ENCODE measurements at places on chromosomes 5 and 9. TPM values are rescaled to one million over a fixed set of nuclear protein-coding genes. Genes with fewer than 3 reads are reported as not detected.

The RANBP17 gene
- 5.8 TPM for total RNA-seq

The SNX30 gene
- total RNA-seq = 6.2 TPM

The CHSY3 gene
- 1.1 TPM for total RNA-seq

The LCN9 gene
- total RNA-seq = not detected

The GABRA1 gene
- total RNA-seq = not detected

The PNPLA7 gene
- total RNA-seq = 17.3 TPM

The MAML1 gene
- total RNA-seq = 11.5 TPM

The TOR4A gene
- total RNA-seq = 2.5 TPM

The KCNV2 gene
- total RNA-seq = not detected

The JAKMIP2 gene
- total RNA-seq = 0.57 TPM

The TSSK1B gene
- 0.09 TPM for total RNA-seq

The SMIM23 gene
- total RNA-seq = not detected

The FOXD4L6 gene
- not detected for total RNA-seq

The PTGS1 gene
- total RNA-seq = 5.0 TPM

The GGTA1 gene
- 0.28 TPM for total RNA-seq

The ARHGEF39 gene
- 1.1 TPM for total RNA-seq

The IFNB1 gene
- not detected for total RNA-seq

The CFAP90 gene
- 1.2 TPM for total RNA-seq

The SAPCD2 gene
- 0.09 TPM for total RNA-seq

The ACTBL2 gene
- 0.12 TPM for total RNA-seq

The FBP2 gene
- total RNA-seq = not detected

The C9orf153 gene
- 0.13 TPM for total RNA-seq

The SELENOP gene
- 69.8 TPM for total RNA-seq

The INVS gene
- total RNA-seq = 5.6 TPM

The DAB2IP gene
- 26.1 TPM for total RNA-seq

The PALM2AKAP2 gene
- 2.3 TPM for total RNA-seq

The PCDHGB4 gene
- 2.0 TPM for total RNA-seq

The BARHL1 gene
- not detected for total RNA-seq

The PCDHGB2 gene
- 1.8 TPM for total RNA-seq

The CAMK2A gene
- total RNA-seq = 0.19 TPM

The SLC34A3 gene
- 0.19 TPM for total RNA-seq

The SNCAIP gene
- total RNA-seq = 0.04 TPM

The POC5 gene
- total RNA-seq = 2.6 TPM

The CDH10 gene
- 0.35 TPM for total RNA-seq

The CSF1R gene
- total RNA-seq = 10.4 TPM

The AP3B1 gene
- total RNA-seq = 14.3 TPM

The RNF183 gene
- total RNA-seq = 0.22 TPM

The NR5A1 gene
- not detected for total RNA-seq

The GRAMD2B gene
- 6.7 TPM for total RNA-seq

The CATSPER3 gene
- total RNA-seq = 0.74 TPM

The HK3 gene
- 3.5 TPM for total RNA-seq

The TRAF1 gene
- total RNA-seq = 1.7 TPM

The FNBP1 gene
- total RNA-seq = 11.6 TPM

The TDRD7 gene
- 4.1 TPM for total RNA-seq

The SHISAL2B gene
- total RNA-seq = 3.4 TPM

The NMUR2 gene
- not detected for total RNA-seq

The SLCO4C1 gene
- total RNA-seq = 0.63 TPM

The LPAR1 gene
- total RNA-seq = 4.8 TPM

The OR13C9 gene
- total RNA-seq = not detected

The IL3 gene
- total RNA-seq = not detected

The DNM1 gene
- 8.7 TPM for total RNA-seq

The PCDHA4 gene
- total RNA-seq = 1.8 TPM

The MEIKIN gene
- total RNA-seq = not detected

The S1PR3 gene
- total RNA-seq = 4.1 TPM

The EMB gene
- 2.2 TPM for total RNA-seq

The GRXCR2 gene
- total RNA-seq = not detected

The GMCL2 gene
- not detected for total RNA-seq

The WDR38 gene
- total RNA-seq = not detected
